ENCODE measurements at places on chromosomes 11 and 22.

- no peak for DNase-seq
Observed at GRCh38 chr11:68867066-68867465, 25.4 kb upstream of the CPT1A start.

DNA sequence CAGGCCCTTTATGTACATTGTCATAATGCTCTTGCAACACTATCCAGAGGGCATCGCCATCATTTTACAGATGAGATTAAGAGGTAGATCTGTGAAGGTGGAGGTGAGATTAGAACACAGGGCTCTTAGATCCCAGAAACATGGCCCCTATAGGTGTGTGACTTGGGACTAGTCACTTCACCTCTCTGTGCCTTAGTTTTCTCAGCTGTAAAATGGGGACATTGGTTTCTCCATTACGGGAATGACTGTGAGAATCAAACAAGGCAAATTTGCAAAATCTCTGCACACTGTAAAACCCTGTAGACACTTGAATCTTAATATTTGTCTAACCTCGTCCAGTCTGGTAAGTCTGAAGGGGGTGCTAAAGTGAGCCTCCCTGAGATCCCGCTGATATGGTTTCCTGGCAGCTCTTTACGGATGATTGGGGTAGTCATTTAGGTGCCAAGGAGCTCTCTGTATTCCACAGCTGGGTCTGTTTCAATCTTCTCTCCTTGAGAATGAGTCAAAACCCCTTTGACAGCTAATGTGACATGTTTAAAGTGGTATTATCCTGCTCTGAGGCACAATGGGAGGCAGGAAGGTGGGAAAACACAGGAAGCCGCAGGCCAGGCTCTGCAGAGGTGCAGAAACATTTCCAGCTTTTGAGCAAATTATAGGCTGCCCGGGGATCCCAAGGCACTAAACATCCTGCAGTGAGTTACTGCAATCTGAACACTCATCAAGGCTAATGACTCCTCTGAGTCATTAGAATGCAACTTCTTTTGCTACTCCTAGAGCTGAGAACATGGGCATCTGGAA lies 140.8 kb downstream of the CCDC81 start:
- DNase-seq: peak; percentile 73

DNA sequence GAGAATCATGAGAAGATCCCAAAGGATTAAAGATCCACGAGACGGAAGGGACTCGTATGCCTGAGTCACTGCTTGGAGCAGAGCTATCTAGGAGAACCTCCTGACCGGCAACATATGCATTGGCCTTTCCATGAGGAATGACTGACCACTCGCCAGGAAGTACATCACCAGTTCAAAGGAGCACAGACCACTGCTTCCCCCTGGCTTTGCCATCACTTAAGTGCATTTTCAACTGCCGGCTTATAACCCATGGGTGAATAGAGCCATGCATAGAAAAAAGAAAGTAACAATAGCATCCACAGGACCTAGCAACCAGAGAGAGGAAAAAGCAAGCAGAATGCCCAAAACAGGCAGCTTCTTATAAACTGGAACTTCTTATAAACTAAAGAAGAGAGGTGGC lies 98.3 kb upstream of the ZC3H12C start:
- no peak for DNase-seq

DNA sequence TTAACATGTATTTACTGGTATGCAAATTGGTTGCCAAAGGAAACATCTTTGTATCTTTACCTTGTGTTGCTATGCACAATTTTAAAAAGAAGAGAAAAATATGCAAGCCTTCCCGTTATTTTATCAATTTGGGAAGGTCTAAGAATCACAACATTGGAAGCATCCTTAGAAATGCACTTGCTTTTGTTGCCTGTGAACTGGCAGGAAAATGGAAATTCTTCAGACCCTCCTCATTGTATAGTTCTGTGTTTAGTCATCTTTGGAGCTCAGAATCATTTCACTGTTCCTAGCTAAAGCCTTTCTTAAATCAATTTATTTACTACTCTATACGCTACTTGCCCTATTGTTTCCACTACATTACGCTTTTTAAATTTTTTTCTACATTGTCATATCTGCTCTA lies 574.5 kb downstream of the DLG2 start:
- DNase-seq: no peak

GRCh38 chr11:68402355-68403031 lies 58.1 kb upstream of the PPP6R3 start:
- DNase-seq: no peak

DNA sequence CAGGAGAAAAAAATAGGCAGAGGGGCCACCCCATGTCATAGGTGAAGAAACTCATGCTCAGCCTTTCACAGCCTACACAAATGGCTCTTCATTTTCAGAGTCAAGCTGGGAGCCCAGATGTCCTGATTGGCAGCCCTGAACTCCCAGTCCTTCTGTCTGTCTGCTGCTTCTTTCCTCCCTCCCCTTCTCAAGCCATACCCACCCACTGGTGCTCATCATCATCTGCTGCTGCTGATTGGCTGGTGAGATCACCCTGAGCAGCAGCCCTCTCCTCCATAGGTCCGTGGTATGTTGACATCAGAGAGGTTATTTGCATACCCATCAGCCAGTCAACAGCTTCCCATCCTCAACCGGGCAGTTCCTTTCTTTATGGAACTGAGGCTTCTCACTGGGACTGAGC lies 46.1 kb upstream of the PRDM11 start:
- peak; percentile 13 for DNase-seq
